ENCODE measurements at places on chromosomes 1 and 21. TPM values are rescaled to one million over a fixed set of nuclear protein-coding genes. Genes with fewer than 3 reads are reported as not detected.
A peak's percentile ranks its signal among the peaks of the same experiment; 100 is the strongest.

DNA sequence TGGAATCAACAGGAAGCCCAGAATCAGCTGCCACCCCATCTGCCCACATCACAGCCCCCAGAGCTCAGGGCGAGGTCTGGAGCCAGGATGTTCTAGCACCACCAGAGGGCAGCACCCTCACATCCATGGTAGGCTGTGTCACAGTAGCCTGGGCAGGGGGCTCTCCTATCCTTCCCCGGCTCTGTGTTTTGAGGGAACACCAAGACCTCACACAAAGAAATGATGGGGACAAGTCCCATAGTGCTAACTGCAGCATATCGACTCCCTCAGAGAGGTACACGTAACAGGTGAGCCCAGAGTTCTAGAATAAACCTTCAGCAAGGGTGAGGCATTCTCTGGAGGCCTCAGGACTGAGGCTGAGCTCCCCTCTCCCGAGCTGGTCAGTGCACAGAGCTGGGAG is 2.3 kb upstream of the KCNC4 start:
- no peaks in the 10 kb centered on the region for H3K27me3 ChIP-seq
- DNase-seq: peak; percentile 76
- no peaks in the 10 kb centered on the region for H3K4me1 ChIP-seq
- H3K36me3 ChIP-seq: no peaks in the 10 kb centered on the region
- H3K4me3 ChIP-seq: no peak overlapping the region

The RYR2 gene
- total RNA-seq: 0.56 TPM

The AIM2 gene
- total RNA-seq: not detected

GRCh38 chr1:24914226-24915069 is 15.6 kb downstream of the RUNX3 start:
- no peaks in the 10 kb centered on the region for H3K27me3 ChIP-seq
- no peak overlapping the region for H3K4me3 ChIP-seq
- H3K36me3 ChIP-seq: no peaks in the 10 kb centered on the region
- H3K27ac ChIP-seq: no peak overlapping the region
- no peak for DNase-seq

The ITLN2 gene
- total RNA-seq: not detected

DNA sequence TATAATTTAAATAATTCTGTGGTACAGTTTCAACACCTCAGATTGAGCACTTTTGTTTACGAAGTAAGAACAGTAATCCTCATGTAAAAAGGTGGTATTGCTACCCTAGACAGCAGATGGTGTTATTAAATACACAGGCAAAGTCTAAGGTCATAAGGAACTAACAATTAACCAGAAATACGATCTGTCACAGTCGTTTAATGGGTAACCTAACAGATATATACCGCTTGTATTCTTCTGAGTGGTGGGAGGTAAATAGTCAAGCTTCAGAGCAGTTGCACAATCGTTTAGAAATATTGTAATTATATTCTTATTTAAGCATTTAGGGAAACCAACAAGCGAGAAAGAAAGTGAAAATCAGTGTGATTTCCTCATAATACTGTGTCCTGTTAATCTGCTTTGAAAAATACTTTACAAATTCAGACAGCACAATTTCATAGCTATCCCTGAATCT is 9.8 kb upstream of the IRF2BP2 start:
- peak overlapping the region; percentile 60 for H3K27ac ChIP-seq
- no peaks in the 10 kb centered on the region for H3K36me3 ChIP-seq
- peaks cover 8% of the 10 kb centered on the region for H3K4me1 ChIP-seq
- DNase-seq: no peak
- H3K4me3 ChIP-seq: no peak overlapping the region

- H3K36me3 ChIP-seq: no peaks in the 10 kb centered on the region
- no peak overlapping the region for H3K4me3 ChIP-seq
- no peaks in the 10 kb centered on the region for H3K4me1 ChIP-seq
- no peaks in the 10 kb centered on the region for H3K27me3 ChIP-seq
- H3K27ac ChIP-seq: no peak overlapping the region
Measured at GRCh38 chr1:114660238-114660637, 9.6 kb downstream of the DENND2C start.

The OPRD1 gene
- total RNA-seq: 0.12 TPM

DNA sequence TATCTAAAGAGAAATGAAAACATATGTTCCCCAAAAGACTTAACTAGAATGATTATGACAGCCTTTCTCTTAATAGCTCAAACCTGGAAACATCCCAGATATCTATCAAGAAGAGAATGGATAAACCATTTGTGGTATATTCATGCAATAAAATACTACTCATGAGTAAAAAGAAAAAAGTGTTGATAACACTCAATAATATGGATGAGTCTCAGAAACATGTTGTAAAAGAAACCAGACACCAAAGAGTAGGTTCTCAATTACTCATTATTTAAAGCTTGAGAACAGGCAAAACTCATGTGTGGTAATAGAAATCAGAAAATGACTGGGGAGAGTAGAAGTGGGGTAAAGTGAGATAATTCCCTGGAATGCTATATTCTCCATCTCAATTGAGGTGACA is 154.1 kb downstream of the PHTF1 start:
- DNase-seq: no peak
- H3K4me3 ChIP-seq: no peak overlapping the region
- H3K27ac ChIP-seq: no peak overlapping the region
- no peaks in the 10 kb centered on the region for H3K27me3 ChIP-seq
- H3K36me3 ChIP-seq: no peaks in the 10 kb centered on the region
- H3K4me1 ChIP-seq: no peaks in the 10 kb centered on the region

- H3K4me1 ChIP-seq: no peaks in the 10 kb centered on the region
- DNase-seq: no peak
- no peak overlapping the region for H3K27ac ChIP-seq
- no peak overlapping the region for H3K4me3 ChIP-seq
- H3K27me3 ChIP-seq: no peaks in the 10 kb centered on the region
Measured at GRCh38 chr1:12097321-12097720, 34.2 kb downstream of the TNFRSF8 start.

The HPDL gene
- 29.3 TPM for total RNA-seq

GRCh38 chr1:202293569-202293968 is 48.2 kb downstream of the UBE2T start:
- DNase-seq: no peak
- H3K4me1 ChIP-seq: no peaks in the 10 kb centered on the region
- no peak overlapping the region for H3K4me3 ChIP-seq
- no peaks in the 10 kb centered on the region for H3K27me3 ChIP-seq
- no peaks in the 10 kb centered on the region for H3K36me3 ChIP-seq
- H3K27ac ChIP-seq: no peak overlapping the region

DNA sequence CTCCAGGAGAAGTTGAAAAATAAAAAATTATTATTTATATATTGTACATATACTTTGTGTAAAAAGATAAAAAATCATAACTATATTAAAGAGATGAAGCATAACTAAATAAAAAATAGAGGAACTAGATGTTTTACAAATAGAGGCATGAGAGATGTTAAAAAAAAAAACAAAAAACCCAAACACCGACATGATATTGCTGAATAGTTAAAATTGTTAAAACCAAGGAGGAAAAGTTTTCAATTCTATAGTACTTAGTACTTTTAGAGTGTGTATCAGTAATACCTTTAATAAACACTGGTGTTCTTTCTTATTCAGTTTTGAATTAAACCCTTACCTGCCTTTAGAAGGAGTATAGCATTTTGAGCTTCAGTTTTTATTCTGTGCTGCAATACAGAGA is 32.1 kb downstream of the BACH1 start:
- no peak for DNase-seq
- no peaks in the 10 kb centered on the region for H3K27me3 ChIP-seq
- no peak overlapping the region for H3K27ac ChIP-seq
- no peak overlapping the region for H3K4me3 ChIP-seq
- no peaks in the 10 kb centered on the region for H3K36me3 ChIP-seq
- no peaks in the 10 kb centered on the region for H3K4me1 ChIP-seq

The ADGRL2 gene
- 10.5 TPM for total RNA-seq

The ADAMTS4 gene
- total RNA-seq: 0.57 TPM

DNA sequence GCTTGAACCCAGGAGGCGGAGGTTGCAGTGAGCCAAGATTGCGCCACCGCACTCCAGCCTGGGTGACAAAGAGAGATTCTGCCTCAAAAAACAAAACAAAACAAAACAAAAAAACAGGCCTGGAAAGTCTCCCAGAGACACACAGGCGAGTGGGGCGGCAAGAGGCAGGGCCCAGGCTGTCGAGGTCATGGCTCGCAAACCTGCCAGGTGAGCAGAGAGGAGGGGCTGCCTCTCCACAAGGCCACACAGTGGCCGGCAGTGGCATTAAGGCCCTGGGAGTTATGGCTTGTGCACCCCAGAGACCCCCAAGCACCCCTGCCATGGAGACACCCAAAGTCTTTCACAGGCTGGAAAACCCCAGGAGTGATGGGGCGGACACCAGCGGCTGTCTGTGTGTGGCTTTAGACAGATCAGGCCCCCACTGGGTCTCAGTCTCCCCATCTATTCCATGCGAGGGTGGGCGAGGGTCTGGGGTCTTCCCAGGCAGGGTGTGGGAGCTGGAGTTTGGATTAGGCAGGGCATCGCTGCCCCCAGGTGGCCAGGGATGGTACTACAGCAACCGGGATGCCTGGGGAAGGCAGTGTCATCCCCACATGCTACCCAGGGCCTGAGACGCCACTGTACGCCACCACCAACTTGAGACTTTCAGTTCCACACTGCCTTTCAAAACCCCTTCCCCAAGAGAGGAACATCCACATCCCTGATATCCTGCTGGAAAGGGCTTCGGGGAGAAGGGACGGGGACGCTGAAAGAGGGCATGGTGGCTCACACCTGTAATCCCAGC is 7.3 kb upstream of the CTRC start:
- no peak overlapping the region for H3K27ac ChIP-seq
- no peaks in the 10 kb centered on the region for H3K36me3 ChIP-seq
- DNase-seq: peak; percentile 86
- no peak overlapping the region for H3K4me3 ChIP-seq

The COA7 gene
- 23.8 TPM for total RNA-seq

- no peak for DNase-seq
- H3K27me3 ChIP-seq: no peaks in the 10 kb centered on the region
- H3K36me3 ChIP-seq: no peaks in the 10 kb centered on the region
- H3K4me1 ChIP-seq: no peaks in the 10 kb centered on the region
- H3K27ac ChIP-seq: no peak overlapping the region
Measured at GRCh38 chr1:215526147-215526845, 40.8 kb upstream of the KCTD3 start.

DNA sequence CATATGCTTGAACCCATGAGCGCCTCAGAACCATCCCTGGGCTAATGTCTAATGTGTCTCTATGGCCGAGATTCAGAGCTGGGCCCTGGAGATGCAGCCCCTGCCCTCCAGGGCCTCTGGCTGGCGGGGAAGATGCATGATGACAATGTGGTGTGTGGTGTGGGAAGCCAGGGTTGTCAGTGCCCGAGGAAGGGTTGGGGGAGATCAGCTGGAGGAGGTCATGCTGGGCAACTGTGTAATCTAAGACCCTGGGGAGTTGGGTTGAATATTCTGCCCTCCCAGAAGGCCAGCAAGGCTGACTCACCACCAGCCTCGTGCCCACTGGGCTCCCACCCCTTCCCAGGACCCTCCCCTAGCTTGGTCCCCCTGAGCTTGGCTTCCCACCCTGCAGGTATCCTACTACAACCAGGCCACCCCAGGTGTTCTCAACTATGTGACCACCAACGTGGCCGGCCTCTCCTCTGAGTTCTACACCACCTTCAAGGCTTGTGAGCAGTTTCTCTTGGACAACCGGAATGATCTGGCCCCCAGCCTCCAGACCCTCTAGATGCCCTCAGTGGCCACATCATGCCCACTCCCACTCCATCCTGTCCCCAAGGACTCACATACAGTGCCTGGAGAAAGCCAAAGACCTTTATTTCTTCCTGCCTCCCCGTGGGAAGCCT is 14.6 kb downstream of the FAM151A start:
- no peaks in the 10 kb centered on the region for H3K27me3 ChIP-seq
- no peak for DNase-seq
- H3K4me1 ChIP-seq: peaks cover 3% of the 10 kb centered on the region

DNA sequence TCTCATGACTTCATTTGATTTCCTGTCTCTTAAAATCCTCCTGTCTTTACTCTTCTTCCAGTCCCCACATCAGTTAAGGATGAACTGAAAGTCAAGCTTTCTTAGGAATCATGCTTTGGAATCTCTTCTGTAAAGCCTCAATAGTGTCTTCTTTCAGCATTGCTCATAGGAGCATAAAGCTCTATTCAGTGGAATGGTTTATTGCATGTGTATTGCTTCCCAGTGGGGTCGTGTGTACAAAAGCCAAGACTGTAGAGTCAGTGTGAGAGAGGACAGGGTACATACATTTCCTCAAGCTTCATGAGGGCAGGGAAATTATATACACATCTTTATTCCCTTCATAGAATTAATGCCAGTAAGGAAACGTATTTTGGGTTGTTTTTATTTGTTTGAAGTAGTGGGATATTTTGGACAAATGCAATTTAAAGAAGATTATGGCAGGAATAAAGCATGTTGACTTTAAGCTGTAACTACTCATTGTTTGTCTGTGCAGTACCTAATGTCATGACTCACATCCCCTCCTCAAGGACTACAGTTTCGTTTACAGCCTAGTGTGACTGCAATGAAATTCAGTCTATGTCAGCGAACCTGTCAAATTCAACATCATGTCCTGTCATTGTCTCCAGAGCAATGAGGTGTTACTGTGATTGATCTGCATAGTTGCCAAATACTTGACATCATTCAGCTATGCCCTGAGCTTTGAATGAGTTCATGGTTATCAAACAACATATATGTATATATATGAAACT is 2164.2 kb downstream of the NCAM2 start:
- DNase-seq: no peak
- no peaks in the 10 kb centered on the region for H3K4me1 ChIP-seq
- H3K4me3 ChIP-seq: no peak overlapping the region

- H3K4me3 ChIP-seq: no peak overlapping the region
- H3K4me1 ChIP-seq: no peaks in the 10 kb centered on the region
- H3K27ac ChIP-seq: no peak overlapping the region
- no peak for DNase-seq
- no peaks in the 10 kb centered on the region for H3K27me3 ChIP-seq
- H3K36me3 ChIP-seq: no peaks in the 10 kb centered on the region
Measured at GRCh38 chr1:241666419-241666818, 14.3 kb downstream of the WDR64 start.

GRCh38 chr1:28926629-28927265 is 12.4 kb downstream of the EPB41 start:
- DNase-seq: peak; percentile 37
- H3K4me3 ChIP-seq: no peak overlapping the region
- peaks cover 18% of the 10 kb centered on the region for H3K4me1 ChIP-seq
- peak overlapping the region; percentile 73 for H3K27ac ChIP-seq
- H3K36me3 ChIP-seq: no peaks in the 10 kb centered on the region

GRCh38 chr1:211752951-211753486 is 77.5 kb downstream of the LPGAT1 start:
- no peaks in the 10 kb centered on the region for H3K36me3 ChIP-seq
- H3K27me3 ChIP-seq: no peaks in the 10 kb centered on the region
- H3K4me1 ChIP-seq: no peaks in the 10 kb centered on the region
- no peak overlapping the region for H3K27ac ChIP-seq
- DNase-seq: no peak
